NCI-H1105 (cell line): ENCODE measurements at places on chromosomes 7 and 10.

GRCh38 chr10:105278439-105278838 is 637.3 kb downstream of the SORCS3 start:
- no peak for DNase-seq

- DNase-seq: no peak
These were observed 5.5 kb upstream of the MMD2 start for GRCh38 chr7:4964506-4964905.

- DNase-seq: no peak
These were observed 66.7 kb downstream of the PFKFB3 start for GRCh38 chr10:6269432-6269831.

- DNase-seq: no peak
These were observed 139.2 kb upstream of the PRR15 start for GRCh38 chr7:29424295-29424983.

DNA sequence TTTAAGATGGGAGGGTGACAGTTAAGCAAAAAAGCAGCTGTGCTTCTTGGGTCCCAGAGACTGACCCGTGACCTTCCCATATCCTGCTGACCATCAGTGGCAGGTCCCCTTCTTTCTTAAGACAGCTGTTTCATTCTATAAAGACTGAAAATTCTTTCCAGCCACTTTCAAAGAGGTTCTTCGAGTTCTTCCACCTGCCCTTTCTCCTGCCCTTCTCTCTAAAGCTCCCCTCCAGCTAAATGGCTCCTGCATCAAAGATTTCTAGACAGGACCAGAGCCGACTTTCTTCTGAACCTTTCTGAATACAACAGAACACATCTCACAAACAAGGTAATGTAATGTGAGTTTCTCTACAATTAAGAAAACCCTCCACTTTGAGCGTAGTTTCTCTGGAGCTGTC is 180.8 kb downstream of the SFMBT2 start:
- no peak for DNase-seq

DNA sequence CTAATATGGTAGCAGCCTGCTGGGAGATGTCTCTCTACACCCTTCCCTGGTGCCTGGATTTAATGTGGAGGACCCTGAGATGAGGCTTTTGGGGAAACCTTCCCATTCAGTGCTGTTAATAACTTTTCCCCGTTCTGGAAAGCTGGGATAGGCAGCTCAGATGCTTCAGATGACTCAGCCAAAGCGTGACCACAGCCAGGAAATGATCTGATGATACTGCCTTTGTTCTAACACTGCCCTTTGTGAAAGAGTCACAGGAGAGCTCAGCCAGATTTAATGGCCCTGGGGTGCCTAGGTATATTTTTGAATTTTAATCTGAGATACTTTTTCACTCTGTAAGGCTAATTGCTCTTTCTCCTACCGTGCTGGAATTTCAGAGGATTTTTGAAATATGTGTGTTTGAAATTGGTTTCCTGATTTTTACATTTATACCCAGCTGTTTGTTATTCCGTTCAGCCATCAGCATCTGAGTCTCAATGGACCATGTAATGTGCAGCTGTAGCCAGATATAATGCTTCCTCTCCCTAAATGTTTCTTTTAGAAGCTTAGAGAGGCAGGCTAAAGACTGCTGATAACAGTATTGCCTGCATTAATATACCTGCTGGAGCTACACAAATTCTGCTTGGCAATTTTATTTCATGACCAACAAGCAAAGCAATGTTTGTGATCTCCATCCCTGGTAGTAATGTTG is 17.8 kb downstream of the CELF2 start:
- no peak for DNase-seq

DNA sequence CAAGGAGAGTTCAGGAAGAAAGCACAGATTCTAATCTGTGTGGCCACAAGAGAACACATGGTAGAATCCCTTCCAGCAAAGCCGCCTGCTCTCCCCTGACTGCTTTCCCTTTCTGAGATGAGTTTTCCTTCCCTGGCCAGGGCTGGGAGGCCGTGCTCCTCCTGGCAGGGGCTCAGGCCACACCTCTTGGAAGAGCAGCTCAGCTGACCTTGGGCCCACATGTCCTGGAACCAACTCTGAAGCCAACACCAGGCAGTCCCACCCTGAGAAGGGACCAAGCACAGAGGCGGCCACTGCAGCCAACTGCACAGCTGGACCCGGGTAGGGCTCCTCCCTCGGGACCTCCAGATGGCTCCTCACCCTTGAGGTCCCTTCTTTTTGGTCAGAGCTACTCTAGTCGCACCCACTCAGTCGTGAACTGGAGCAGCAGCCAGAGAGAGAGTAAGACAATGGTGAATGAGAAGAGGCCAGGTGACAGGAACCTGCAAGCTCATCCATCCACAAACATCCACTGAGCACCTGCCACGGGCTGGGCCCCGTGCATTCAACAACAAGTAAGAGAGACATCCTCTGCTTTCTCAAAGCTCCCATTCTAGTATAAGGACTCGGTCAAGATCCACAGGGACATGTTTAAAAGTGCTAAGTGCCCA is 40.3 kb downstream of the FAM53B start:
- DNase-seq: no peak
